Suprapubic skin (tissue), 4 donors: ENCODE measurements at places on chromosomes 12 and 14.

GRCh38 chr14:104972301-104973134 is 5.7 kb downstream of the AHNAK2 start:
- DNase-seq = peak; percentile 89

GRCh38 chr12:1044199-1044598 is 53.2 kb downstream of the ERC1 start:
- no peak for DNase-seq

DNA sequence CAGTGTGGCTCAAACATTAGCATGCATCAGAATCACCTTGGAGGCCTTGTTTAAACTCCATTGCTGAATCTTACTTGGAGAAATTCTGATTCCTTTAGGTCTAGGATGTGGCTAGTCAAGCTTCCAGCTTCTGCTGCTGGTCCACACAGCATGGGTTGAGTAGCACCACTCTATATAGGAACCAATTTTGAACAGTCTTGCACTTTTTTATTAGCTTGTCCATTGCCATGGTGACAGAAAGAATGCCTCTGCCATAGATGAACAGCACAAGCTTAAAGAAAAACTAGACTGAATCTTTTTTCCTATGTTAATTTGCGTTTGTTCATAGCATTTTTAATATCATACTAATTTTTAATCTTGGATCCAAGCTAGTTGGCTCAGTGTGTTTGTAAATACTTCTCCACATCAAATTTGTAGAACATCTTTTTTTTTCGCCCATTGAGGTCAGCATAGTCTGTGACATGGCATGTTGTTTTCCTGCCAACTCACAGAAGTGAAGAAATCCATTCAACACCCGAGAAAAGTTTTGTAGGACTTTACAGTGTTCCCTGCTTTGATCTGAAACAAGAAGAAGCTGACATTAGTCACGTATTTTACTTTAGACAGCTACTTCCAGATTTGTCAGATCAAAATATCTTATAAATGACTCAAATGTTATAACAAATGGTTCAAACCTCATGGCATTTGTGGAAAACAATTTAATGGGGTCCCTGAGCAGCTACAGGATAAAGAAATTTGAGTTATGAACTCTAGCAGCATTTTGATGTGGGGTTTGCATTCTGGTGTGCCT is 438.8 kb downstream of the EGLN3 start:
- no peak for DNase-seq

GRCh38 chr14:31292937-31293616 is 85.5 kb upstream of the HECTD1 start:
- DNase-seq = no peak

GRCh38 chr12:27163048-27163715 is 80.8 kb upstream of the C12orf71 start:
- DNase-seq = no peak

GRCh38 chr12:26621932-26622331 is 211.1 kb downstream of the ITPR2 start:
- no peak for DNase-seq

DNA sequence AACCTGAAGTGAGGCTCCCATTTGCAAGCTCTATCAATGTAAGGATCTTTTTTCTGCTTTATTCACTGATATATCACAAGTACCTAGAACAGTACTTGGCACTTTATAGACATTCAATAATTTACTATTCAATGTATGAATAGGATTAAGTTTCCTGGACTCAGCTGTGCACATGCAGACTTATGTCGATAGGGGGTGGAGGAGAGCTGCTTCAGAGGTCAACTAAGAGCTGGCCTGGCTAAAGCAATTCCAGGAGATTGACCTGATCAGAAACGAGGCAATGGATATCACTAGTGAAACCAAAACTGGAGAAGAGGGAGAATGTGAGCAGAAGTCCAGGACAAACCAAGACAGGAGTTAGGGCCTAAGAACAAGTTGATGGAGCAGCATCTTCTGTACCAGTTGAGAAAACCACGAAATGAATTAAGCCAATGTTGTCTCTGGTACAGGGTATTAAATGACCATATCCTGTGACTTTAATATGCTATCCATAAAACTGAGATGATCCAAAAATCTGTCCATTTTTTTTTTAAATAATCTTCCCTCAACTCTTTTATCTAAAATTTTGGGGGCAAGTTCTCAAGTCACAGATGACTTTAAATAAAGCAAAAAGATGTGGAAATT is 169.2 kb downstream of the PIK3C2G start:
- no peak for DNase-seq

- no peak for DNase-seq
Measured at GRCh38 chr14:52944254-52944653, 6.6 kb downstream of the FERMT2 start.

DNA sequence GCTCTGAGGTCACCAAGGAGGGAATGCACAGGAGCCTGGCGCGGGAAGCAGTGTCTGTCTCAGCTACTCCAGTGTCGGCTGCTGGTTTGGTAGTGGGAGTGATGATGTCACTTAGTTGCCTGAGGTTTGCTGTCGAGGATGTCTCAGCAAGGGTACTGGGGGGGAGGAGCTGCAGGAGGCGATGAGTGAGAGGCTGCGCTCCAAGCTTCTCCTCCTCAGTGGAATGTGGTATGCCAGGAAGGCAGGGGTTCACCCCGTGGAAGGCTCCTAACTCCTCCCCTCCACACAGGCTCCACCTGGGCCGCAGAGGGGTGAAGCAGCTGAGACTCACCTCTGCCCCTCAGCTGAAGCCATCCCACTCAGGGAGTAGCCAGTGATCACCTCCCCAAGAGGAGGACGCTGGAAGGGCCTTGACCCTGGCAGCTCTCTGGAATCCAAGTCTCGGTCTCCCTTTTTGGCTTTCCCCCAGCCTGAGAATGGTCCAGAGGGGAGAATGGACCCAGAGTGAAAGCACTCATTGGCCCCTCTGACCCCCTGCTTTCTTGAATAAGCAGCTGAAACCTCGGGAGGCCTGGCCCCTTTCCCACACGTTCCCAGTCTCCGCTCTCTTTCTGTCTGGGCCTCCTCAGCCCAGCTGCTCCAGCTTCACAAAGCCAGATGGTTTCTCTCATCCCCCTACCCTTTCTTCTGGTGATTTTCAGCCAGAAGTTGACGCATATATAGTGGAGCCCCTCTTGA is 178.9 kb upstream of the FKBP4 start:
- DNase-seq = no peak

GRCh38 chr14:31941487-31941886 is 135.6 kb upstream of the ARHGAP5 start:
- no peak for DNase-seq

- no peak for DNase-seq
Measured at GRCh38 chr14:53501361-53502211, 348.5 kb upstream of the DDHD1 start.

GRCh38 chr12:74537707-74538385 is at the start of gene ATXN7L3B:
TSS of gene ATXN7L3B (plus strand) at chr12:74537835. CDS start at chr12:74538113, 278 bp downstream.
- DNase-seq = peak; percentile 95

- no peak for DNase-seq
Measured at GRCh38 chr14:27242874-27243273, 645.0 kb upstream of the NOVA1 start.

GRCh38 chr12:110937104-110937641 is 16.8 kb upstream of the MYL2 start:
- DNase-seq = no peak

GRCh38 chr12:6613776-6614512 is 6.8 kb upstream of the CHD4 start:
- peak; percentile 95 for DNase-seq

GRCh38 chr12:92055877-92056276 is 89.8 kb downstream of the BTG1 start:
- DNase-seq = no peak

- DNase-seq = no peak
Measured at GRCh38 chr14:65359503-65359902, 53.0 kb upstream of the FUT8 start.

DNA sequence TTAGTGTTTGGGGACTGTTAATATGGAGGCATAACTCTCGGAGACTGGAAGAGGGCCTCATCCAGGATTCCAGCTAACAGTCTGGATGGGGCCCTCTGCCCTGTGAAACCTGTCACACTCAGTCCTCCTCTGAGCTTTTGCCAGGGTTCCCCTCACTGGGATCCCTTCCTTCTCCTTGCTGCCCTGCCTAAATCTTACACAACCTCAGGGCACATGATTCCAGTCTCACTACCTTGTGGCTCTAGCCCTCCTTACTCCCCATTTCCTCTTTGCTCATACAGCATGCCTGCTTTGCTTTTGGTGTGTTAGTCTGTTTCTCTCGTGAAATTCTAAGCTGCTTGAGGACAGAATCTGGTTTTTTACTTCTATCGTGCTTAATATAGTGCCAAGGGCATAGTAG is 942 bp upstream of the GSG1 start:
- DNase-seq = no peak

GRCh38 chr12:111454311-111454710 is 48.6 kb downstream of the SH2B3 start:
- DNase-seq = no peak

GRCh38 chr14:74793506-74794155 is 30.5 kb downstream of the YLPM1 start:
- DNase-seq = no peak

DNA sequence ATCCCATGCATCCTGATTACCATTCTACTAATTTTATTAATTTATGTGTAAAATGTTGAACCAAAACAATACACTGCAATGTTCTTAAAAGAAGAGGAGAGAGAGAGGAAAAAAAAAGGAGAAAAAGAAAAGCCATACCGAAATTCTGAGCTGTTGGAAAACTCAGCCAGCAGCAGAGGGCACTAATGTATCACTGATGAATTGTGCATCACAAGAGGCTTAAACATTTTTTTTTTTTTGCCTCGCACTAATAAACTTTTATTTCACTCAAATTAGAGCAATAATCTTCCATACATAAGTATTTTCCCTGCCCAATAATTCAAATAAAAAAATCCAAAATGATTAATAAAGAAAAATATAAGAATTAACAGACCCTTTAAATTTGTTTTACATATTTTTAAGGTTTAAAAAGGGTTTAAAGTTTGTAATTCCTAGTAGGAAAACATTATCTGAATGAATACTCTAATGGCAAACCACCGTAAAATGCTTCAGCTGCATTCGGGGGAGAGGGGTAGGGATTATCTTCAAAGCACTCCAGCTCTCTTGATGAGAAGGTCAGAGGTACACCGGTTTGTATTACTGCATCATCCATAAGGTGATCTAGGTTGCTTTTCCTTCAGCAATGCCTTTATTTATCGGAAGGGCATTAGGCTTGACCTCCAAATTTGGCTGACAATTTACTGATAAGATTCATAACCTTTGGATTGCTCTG is 41.9 kb downstream of the ATP23 start:
- DNase-seq = no peak

DNA sequence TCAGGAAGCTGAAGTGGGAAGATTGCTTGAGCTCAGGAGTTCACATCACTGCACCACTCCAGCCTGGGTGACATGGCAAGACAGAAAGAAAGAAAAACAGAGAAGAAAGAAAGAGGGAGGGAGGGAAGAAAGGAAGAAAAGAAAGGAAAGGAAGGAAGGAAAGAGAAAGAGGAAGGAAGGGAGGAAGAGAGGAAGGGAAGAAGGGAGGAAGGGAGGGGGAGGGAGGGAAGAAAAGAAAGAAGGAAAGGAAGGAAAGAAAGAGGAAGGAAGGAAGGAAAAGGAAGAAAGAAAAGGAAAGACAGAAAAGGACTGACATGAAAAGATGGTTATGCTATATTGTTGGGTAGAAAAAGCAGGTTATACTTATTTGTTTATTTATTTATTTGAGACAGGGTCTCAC is 3.9 kb downstream of the GLTP start:
- no peak for DNase-seq

DNA sequence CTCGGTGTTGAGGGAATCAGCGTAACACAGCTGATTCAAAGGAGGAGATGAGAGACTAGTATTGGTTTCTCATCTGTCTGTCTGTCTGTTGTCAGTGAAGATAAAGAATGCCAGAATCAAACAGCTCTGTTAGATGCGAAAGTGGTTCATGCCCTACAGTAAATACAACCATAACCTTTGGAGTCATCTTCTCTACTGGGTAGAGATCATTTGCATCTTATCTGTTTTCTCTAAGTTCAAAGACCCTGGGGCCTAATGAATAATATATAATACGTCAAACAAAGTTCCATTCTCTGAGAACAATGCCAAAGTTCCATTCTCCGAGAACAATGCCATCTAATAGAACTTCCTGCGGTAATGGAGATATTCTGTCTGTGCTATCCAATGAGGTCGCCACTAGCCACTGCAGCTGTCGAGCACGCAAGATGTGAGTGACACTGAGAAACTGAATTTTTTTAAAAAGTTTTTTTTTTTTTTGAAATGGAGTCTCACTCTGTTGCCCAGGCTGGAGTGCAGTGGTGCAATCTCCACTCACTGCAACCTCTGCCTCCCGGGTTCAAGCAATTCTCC is 6.6 kb downstream of the IL31 start:
- no peak for DNase-seq

DNA sequence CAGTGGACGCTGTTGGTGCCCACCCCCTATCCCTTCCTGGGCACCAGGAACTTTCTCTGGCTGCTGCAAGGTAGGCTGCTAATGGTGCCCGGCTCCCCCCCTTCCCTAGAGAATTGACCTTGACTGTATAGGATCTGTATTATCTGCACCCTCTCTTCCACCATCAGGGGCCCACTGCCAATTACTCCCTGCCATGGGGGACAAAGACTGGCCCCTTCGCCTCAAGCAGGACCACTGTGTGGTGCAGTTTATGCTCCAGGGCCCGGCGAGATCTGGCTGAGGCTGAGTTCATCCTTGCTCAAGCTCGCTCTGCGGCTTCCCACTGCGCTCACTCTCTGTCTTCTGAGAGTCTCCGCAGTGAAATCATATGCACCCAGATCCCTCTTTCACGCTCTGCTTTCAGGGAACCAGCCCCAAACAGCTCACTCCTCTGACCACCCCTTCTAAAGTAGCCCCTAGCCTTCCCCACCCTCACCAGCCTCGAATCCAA is 95.2 kb downstream of the LGMN start:
- no peak for DNase-seq

GRCh38 chr12:47400266-47400665 is 305.6 kb downstream of the RPAP3 start:
- no peak for DNase-seq

GRCh38 chr12:54019091-54019811 is 9.0 kb upstream of the HOXC6 start:
- no peak for DNase-seq

GRCh38 chr14:67940486-67941455 is 121.2 kb downstream of the RAD51B start:
- DNase-seq = no peak

DNA sequence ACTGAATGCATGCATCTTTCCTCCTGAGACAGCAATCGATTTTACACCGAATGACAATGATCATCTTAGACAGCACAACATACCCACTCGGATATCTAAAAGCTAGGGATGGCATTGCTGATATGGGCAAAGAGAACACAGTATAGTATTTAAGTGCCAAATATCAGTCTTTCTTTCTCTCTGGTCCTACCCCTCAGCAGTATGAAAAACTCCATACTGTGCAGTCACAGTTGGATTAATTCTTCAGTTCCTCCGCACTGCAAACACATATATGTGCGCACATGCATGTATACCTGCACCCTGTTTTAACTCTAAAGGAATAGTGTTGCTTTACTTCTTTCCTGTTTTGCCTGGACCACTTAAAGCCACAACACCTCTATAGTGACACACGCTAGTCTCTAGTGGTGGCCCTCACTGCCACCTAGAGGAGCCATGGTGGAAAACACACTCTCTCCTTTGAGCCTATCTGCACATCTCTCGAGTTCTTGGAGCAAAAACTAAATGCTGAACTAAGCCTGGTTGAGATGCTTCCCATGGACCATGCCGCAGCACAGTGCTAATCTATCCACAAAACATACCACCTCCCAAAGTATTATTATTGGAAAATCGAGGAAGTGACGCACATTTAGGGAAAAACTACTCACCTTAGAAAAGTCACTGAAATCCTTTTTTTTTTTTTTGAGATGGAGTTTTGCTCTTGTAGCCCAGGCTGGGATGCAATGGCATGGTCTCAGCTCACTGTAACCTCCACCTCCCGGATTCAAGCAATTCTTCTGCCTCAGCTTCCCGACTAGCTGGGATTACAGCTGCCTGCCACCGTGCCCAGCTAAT is 11.9 kb downstream of the TMEM52B start:
- DNase-seq = no peak
